ENCODE measurements at places on chromosomes 7 and 10.
A peak's percentile ranks its signal among the peaks of the same experiment; 100 is the strongest.

GRCh38 chr7:151875942-151876898 is 695 bp downstream of the PRKAG2 start:
- no peak for DNase-seq
- peaks cover 31% of the 10 kb centered on the region for H3K27me3 ChIP-seq
- H3K27ac ChIP-seq, result no peak overlapping the region
- peak overlapping the region; percentile 46 for H3K4me3 ChIP-seq
- peaks cover 25% of the 10 kb centered on the region for H3K4me1 ChIP-seq

DNA sequence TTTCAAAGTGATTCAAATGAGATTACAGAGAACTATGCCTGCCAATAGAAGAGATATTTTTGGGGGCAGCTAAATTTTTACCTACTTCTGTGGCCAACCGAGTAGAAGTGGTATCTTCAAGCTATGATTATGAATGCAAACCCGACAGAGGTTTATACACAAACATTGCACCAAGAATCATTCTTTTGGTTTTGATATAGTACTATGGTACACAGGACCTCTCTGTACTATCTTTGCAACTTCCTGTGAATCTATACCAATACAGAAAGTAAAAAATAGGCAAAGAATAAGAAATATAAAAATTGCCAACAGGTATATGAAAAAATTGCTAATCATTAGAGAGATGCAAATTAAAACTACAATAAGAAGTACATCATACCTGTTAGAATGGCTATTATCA is 103.2 kb upstream of the VIPR2 start:
- H3K4me1 ChIP-seq, result no peaks in the 10 kb centered on the region
- no peak for DNase-seq
- H3K27ac ChIP-seq, result no peak overlapping the region
- no peaks in the 10 kb centered on the region for H3K27me3 ChIP-seq
- no peaks in the 10 kb centered on the region for H3K36me3 ChIP-seq
- no peak overlapping the region for H3K4me3 ChIP-seq

- no peak overlapping the region for H3K27ac ChIP-seq
- DNase-seq, result no peak
- peaks cover 92% of the 10 kb centered on the region for H3K36me3 ChIP-seq
- H3K4me1 ChIP-seq, result peaks cover 42% of the 10 kb centered on the region
- H3K27me3 ChIP-seq, result no peaks in the 10 kb centered on the region
Observed at GRCh38 chr10:102648889-102649796, 4.9 kb downstream of the TRIM8 start.

- H3K27ac ChIP-seq, result no peak overlapping the region
- H3K4me3 ChIP-seq, result no peak overlapping the region
Observed at GRCh38 chr7:100022621-100023020, 7.2 kb downstream of the ZKSCAN1 start.

GRCh38 chr10:9076066-9076465 is 1021.6 kb downstream of the GATA3 start:
- H3K27ac ChIP-seq, result no peak overlapping the region
- no peaks in the 10 kb centered on the region for H3K27me3 ChIP-seq
- H3K4me3 ChIP-seq, result no peak overlapping the region

DNA sequence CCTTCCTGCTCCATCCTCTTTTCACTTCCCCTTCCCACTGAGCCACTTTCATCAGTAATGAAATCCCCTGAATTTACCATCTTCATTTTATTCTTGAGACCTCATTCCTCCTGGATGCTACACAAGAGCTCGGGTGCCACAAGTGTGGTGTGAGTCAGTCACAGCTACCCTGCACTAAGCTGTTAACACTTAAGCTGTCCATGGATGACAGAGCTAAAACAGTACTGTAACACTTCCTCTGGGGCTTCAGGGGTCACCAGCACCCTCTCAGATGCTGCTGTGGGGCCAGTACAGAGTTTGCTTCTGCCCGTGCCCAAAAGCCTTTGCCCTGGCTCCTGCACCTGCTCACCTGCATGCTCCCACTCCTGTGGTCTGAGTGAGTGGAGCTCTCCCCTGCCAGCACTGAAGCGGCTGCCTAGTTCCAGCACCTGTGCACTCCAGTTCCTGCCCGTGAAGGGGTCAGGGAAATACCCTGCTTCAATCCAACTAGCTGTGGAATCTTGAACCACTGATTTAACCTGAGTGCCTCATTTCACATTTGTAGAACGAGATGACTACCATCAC is 71.9 kb downstream of the POT1 start:
- H3K27me3 ChIP-seq, result no peaks in the 10 kb centered on the region
- H3K4me3 ChIP-seq, result no peak overlapping the region
- H3K4me1 ChIP-seq, result no peaks in the 10 kb centered on the region

DNA sequence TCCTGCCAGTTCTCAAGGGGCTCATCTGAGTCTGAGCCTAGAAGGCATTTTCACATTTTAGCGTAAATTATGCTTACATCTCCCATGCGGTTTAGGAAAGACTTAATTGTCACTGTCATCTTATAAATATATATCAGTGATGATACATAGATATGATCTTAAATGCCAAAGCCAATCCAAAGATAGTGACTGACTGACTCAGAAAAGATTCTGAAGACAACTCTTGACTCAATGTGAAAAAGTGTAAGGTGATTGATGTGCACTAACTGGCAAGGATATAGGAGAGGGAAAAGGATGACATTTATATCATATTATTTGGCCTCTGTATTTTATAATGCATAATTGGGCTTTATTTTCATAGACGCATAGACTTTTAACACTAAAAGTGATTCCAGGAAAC is 84.9 kb upstream of the LRRN3 start:
- no peaks in the 10 kb centered on the region for H3K36me3 ChIP-seq
- no peaks in the 10 kb centered on the region for H3K4me1 ChIP-seq
- no peak for DNase-seq
- no peak overlapping the region for H3K4me3 ChIP-seq

GRCh38 chr10:110502072-110502845 is 4.6 kb downstream of the DUSP5 start:
- H3K36me3 ChIP-seq, result peaks cover 50% of the 10 kb centered on the region
- no peak overlapping the region for H3K4me3 ChIP-seq
- peaks cover 68% of the 10 kb centered on the region for H3K4me1 ChIP-seq
- no peak for DNase-seq
- peak overlapping the region; percentile 7 for H3K27ac ChIP-seq

GRCh38 chr7:137313201-137313600 is 30.3 kb downstream of the PTN start:
- peaks cover 9% of the 10 kb centered on the region for H3K4me1 ChIP-seq
- DNase-seq, result peak; percentile 43
- H3K4me3 ChIP-seq, result no peak overlapping the region

All from SJSA1 (cell line).